RWPE1 (cell line): ENCODE measurements at places on chromosomes 7 and 10.
A peak's percentile ranks its signal among the peaks of the same experiment; 100 is the strongest.

DNA sequence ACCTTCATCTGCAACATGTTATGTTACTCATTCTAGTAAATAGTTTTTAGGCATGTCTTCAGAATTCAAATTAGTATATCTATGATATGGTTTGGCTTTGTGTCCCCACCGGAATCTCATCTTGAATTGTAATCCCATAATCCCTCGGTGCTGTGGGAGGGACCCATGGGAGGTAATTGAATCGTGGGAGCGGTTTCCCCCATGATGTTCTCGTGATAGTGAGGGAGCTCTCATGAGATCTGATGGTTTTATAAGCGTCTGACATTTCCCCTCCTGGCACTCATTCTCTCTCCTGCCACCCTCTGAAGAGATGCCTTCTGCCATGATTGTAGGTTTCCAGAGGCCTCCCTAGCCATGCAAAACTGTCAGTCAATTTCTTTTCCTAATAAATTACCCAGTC, 20.4 kb upstream of the GPR37 start:
- no peak for DNase-seq

DNA sequence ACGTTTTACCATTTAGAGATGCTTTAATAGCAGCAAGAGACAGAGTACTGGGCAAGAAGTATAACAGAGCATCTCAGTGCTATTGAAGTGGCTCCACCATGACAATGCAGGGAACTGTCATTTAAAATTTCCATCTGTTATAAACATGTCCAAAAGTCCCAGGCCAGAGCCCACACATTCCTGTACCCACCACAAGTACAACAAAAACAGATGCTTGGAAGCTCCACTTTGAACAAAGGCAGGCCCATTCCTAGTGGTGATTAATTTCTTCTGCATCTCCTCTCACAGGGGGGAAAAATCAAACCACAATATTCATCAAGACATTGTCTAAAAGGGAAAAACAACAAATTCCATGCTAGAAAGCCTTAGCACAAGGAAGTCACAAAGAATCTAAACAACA, 627.9 kb downstream of the PARD3 start:
- DNase-seq: no peak

DNA sequence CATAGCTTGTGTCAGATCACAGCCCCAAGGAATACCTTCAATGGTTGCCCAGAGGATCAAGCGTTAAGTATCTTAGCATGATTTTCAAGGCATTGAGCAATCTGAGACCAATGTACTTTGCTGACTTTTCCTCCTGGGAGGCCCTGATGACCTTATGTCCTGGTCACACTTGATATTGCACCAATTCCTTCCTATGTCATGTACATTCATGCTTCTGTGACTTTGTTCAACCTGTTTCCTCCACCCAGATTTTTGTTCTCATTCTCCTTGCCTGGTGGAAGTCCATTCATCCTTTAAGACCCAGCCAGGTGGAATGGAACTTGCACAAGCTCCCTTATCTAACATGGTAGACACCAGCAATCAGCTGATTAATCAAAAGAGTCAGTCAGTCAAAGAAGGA, 160.8 kb downstream of the PFKFB3 start:
- DNase-seq: no peak

DNA sequence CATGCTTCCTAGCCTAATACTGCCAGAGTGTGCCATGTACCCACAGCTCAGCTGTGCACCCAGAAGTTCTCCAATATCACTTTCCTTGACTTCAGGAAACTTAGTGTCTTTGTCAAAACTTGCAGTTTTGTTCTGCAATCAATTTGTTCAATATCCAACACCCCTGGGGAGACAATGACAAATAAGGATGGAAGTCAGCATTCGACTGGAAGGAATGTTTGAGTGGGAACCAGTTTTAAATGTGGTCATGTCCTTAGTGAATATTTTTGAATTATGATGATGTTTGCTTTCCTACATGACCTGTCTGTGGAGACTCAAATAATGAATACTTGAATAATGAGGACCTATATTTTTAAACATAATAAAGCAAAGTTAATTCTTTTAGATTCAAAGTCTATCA, 112.0 kb downstream of the ANK3 start:
- DNase-seq: no peak

- DNase-seq: no peak
Observed at GRCh38 chr10:48580236-48580635, 24.6 kb downstream of the ARHGAP22 start.

DNA sequence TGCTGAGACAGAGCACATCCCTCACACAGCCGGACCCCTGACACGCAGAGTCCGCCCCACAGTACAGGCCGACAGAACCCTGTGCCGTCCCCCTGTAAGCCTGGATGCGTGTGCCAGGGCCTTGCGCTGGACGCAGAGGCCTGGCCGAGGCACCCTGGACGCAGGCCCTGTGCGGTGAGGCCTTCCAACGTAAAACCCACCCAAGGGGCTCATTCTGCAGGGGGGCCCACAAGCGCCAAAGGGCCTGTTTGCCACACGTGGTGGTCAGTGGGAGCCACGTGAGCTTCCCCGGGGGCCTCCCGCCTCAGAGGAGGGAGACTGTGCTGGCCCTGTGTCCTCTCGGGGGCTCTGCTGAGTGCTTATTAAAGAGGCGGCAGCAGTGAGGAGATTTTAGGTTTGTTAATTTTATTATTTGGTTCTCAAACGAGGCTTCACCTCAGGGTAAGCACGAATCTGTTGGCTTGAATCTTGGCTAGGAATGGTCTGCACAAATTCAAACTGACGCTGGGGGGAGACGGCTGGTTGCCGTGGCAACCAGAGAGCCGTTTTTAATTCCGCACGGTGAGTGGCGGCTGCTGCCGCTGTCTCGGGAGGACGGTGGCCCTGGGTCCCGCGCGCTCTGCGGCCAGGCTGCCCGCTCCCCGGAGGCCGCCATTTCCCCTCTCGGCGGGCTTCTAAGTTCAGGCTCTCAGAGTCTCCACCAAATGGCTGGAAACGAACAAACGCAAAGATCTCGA, 4.9 kb upstream of the ADGRA1 start:
- DNase-seq: no peak

DNA sequence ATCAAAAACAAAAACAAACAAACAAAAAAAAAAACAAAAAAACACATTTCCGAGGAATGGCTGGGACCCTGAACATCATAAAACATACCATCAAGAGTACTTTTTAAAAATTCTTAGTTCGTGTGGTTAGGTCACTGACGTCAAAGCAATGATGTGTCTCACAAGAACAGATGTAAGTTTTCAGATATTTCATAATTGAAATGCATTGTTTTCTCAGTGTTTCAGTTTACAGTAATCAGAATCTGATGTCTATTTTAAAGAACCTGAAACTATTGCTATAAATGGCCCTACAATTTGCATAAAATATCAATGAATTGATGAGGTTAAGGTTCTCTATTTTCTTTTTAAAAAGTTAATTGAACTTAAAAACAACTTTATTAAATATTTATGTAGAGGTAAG, 103.7 kb upstream of the HGF start:
- no peak for DNase-seq

DNA sequence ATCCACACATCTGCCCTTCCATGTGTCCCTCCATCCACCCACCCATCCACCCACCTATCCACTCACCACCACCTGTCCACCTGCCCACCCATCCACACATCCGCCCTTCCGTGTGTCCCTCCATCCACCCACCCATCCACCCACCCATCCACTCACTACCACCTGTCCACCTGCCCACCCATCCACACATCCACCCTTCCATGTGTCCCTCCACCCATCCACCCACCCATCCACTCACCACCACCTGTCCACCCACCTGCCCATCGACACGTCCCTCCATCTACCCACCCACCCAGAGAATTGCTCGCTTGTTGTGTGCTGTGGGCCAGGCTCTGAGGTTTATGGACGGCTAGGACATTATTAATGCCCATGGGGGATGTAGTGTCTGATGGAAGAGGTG, 500.2 kb downstream of the DNAJB6 start:
- no peak for DNase-seq

- DNase-seq: no peak
Observed at GRCh38 chr10:98131619-98132018, 2.8 kb upstream of the R3HCC1L start.

GRCh38 chr10:131578472-131578970, 267.0 kb upstream of the TCERG1L start:
- no peak for DNase-seq

GRCh38 chr10:51139176-51139575, 64.9 kb downstream of the PRKG1 start:
- no peak for DNase-seq

- DNase-seq: no peak
Observed at GRCh38 chr7:95311389-95311788, 12.9 kb downstream of the PON1 start.

DNA sequence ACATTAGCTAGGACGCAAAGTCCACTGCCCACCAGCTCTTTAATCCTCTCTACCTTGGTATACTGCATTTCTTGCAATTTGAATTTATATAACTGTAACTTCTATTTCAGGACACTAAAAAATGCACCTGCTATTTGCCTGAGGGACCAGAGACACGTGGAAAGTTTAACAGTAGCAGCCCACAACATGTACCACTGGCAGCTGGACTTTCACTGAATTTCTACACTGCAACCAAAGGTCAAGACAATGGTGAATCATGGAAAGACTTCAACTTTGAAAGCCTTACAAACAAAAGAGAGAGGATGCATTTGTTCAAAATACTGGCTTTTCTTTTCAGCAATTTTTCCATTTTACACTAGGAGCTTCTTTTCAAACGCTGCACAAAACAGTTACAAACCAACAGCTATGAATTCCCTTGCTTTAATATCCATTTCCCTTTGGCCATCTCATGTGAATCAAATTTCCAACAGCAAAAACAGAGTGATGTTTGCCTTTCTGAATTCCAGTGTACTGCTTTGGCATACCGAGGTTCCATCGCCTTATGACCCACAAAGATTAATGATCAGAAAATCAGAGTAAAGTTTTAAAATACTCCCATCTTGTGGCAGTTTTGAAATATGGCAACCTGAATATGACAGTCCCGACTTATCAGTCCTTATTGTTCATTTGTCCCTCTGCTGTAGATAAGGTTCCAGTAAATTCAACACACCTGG, 29.9 kb upstream of the HNRNPH3 start:
- DNase-seq: peak; percentile 62

GRCh38 chr7:81665236-81665635, 104.6 kb downstream of the HGF start:
- DNase-seq: no peak

GRCh38 chr7:6637544-6638229, 569 bp downstream of the ZNF316 start:
- DNase-seq: peak; percentile 57

- no peak for DNase-seq
Observed at GRCh38 chr7:101140339-101140699, 13.4 kb downstream of the SERPINE1 start.

GRCh38 chr7:25624051-25624450, 395.8 kb upstream of the NPVF start:
- DNase-seq: peak; percentile 42

GRCh38 chr7:155706376-155706775, 61.9 kb downstream of the RBM33 start:
- no peak for DNase-seq

DNA sequence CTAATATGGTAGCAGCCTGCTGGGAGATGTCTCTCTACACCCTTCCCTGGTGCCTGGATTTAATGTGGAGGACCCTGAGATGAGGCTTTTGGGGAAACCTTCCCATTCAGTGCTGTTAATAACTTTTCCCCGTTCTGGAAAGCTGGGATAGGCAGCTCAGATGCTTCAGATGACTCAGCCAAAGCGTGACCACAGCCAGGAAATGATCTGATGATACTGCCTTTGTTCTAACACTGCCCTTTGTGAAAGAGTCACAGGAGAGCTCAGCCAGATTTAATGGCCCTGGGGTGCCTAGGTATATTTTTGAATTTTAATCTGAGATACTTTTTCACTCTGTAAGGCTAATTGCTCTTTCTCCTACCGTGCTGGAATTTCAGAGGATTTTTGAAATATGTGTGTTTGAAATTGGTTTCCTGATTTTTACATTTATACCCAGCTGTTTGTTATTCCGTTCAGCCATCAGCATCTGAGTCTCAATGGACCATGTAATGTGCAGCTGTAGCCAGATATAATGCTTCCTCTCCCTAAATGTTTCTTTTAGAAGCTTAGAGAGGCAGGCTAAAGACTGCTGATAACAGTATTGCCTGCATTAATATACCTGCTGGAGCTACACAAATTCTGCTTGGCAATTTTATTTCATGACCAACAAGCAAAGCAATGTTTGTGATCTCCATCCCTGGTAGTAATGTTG, 17.8 kb downstream of the CELF2 start:
- peak; percentile 85 for DNase-seq

GRCh38 chr7:148605350-148605749, 14.8 kb downstream of the C7orf33 start:
- DNase-seq: no peak

- no peak for DNase-seq
Observed at GRCh38 chr7:121302214-121302745, 26.5 kb upstream of the WNT16 start.

DNA sequence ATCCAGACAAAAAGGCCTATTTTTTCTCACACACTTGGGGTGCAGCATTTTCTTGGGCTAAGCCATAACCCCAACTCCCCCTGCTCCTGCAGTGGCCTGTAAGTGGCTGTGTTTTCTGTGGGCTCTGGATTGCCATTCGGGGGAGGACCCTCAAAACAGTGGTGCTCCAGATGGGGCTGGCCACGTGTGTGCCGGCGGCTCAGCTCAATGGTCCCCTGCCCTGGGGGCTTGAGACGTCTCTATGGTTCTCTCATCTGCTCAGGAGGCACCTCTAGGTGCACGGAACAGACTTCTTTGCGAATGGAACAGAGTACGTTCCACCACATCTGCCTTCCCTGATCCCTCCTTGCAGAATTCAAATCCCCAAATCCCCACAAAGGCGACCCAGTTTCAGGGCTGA, 250.0 kb upstream of the SHH start:
- DNase-seq: no peak

DNA sequence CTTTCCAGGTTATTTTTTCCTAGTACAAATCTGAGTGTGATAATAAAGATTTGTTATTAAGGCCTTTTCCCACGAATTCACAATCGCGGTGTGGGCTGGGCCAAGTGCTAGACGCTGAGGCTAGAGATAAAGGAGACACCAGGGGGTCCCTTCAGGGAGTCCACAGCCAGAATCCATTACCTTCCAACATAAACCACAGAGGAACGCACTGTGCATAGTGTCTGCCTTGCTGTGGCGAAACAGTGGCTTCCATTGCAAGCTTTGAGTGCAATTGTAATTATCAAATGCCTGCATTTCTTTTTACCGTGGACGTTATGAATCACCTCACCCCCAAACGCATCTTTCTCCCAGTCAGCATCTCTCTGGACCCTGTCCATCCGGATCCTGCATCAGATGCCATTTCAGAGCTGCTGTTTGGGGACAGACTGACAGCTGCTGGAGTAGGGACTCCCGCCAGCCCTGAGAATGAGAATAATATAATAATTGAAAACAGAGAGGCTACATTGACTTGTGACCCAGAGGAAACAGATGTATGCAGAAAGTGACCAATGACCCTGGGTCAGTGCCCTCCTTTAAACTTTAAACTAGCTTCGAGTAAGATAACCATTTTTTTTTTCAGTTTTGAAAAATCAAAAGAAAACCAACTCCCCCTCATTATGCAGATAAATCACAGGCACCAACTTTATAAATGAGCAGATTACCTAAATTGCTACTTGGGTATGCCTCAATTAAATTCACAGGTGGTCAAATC, 456.2 kb upstream of the NRP1 start:
- no peak for DNase-seq

DNA sequence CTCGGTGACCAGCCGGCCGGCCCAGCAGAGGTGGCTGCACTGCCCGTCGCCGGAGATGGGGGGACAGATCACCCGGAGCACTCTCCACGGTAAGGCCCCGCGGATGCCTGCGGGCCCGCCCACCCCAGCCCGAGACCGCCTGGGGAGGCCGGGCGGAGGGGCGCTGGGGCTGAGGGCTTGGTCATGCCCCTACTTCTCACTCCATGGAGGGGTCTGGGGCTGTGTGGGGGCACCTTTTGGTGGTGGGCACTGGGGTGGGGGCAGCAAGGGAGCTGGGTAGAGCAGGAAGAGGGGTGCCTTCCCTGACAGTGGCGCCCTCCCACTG, 61.8 kb downstream of the NEURL1 start:
- DNase-seq: no peak
